ENCODE measurements at places on chromosomes 6 and 20.

DNA sequence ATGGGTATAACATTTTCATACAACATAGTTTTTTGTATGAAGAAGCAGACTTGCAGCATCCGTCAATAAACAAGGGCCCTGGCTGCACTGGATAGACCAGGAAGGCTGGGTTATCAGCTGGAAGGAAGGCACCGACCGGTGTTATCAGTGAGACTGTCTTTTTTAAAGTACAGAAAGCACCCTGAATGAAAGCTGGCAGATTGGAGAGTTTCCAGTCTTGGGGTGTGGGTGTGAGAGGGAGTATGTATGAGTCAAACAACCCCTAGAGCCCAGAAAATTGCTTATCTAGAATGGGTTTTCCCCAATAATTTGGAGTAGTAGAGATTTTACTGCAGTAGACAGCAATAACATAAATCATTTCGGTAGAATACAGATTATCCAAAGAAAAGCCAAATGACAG, 42.4 kb downstream of the TXLNB start:
- DNase-seq: no peak

DNA sequence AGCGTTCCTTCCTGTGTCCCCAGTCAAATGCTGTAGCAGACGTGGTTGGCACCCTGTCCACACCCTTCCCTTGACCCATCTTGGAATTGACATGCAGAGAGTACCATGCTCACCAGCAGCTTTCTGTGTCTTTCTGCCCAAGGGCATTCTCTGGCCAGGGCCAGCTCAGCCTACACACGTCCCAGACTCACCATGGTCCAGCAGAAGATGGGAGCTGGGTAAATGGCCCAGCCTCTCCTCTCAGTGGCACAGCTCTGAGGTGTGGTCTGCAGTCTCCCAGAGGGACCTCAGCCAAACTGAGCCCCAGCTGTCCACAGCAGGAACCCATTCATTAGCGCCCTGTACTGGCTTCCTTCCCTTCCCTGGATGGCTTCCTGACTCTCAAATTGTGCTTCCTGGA, 31.1 kb upstream of the BLCAP start:
- DNase-seq: no peak

- no peak for DNase-seq
Measured at GRCh38 chr6:147779624-147780023, 271.1 kb downstream of the SAMD5 start.

DNA sequence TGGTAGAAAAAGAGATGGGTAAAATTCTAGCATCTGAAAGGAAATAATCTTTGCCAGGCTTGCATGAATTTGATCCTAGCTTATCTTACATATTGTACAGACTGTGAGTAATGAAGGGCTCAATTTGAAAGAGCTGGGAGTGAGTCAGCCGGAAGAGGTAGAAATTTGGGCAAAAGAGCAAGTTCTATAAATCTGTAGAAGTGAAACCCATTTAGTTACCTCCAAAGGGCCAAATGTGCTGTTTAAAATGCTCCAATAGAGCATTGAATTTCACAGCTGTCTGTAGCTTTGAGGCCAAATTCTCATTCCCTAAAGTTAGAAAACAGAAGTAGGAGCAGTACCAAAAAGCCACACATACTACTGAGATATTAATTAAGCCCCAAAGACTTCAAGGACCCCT, 466.1 kb downstream of the BTBD3 start:
- no peak for DNase-seq

GRCh38 chr6:5723841-5724691, 282.7 kb downstream of the NRN1 start:
- peak; percentile 22 for DNase-seq

DNA sequence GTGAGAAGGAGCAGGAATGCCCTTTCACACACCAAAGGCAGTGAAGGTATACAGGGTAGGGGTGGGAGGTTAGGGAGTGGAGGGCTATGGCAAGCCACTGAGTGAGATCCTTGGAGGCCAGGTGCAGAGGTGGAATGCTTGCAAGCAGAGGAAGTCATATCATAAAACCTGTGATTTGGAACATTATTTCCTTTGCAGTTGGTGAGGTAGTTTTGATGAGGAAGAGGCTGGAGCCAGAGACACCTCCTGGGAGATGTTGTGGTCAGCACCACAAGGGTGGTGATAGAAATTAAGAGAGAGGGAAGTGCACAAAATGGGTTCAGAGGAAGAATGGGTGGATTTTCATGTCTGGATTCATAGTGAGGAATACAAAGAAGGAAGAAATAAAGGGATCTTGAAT, 73.0 kb downstream of the PLCB4 start:
- no peak for DNase-seq

- DNase-seq: no peak
Measured at GRCh38 chr6:124205921-124206320, 402.3 kb downstream of the NKAIN2 start.

DNA sequence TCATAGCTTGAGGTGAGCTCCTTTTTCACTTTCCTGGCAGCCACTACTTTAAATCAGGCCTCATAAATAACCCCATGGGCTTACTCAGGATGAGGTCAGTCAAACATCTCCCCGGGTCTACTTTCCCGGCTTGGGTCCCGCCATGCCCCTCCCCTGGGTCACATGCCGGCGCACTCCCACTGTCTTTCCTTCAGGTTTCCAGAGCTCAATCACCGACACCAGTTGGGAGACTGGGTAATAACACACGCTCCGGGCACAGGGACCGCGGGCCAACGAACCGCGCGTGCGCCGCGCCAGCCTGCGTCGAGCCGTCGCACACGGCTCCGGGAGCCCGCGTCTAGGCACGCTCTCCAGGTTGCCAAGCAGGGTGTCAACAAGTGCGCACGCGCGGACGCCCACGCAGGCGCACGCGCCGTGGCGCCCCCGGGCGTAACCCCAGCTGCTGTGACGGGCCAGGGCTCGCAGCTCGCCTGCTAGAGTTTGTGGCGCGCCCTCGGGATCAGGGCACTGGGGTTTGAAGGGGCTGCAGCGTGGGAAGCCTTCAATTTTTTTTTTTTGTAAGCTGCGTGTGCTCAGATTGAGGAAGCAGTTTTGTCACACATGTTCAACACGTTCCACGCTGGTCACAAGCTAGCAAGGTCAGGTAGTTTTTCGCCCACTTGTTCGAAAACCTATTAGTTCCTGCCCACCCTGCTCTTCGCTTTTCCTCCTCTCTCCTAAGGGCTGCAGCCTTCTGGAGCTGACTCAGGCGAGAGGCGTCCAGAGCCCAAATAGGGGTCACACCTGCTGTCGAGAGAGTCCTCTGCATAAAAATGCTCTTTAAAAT, 31.8 kb downstream of the TFAP2B start:
- no peak for DNase-seq

GRCh38 chr6:50410579-50410978, 302.7 kb upstream of the TFAP2D start:
- DNase-seq: no peak

DNA sequence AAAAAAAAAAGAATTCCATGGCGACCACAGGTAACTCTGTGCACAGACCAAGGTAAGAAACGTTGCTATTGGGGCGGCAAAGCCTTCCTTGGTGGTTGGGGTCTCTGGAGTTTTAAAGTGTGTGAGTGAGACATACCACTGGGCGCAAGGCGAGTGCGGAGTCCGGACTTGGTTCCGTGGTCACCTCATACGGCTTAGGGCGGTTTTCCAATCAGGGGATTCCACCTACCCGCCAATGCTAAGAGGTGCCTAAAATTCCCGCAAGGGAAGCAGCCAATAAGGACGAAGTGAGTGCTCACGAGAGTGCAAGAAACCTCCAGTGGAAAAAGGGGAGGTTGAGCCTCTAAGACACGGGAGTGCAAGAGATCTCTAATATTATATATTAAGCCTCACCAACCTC, 68.6 kb upstream of the PRSS16 start:
- no peak for DNase-seq

GRCh38 chr6:125835221-125835744, 44.5 kb downstream of the NCOA7 start:
- DNase-seq: no peak

DNA sequence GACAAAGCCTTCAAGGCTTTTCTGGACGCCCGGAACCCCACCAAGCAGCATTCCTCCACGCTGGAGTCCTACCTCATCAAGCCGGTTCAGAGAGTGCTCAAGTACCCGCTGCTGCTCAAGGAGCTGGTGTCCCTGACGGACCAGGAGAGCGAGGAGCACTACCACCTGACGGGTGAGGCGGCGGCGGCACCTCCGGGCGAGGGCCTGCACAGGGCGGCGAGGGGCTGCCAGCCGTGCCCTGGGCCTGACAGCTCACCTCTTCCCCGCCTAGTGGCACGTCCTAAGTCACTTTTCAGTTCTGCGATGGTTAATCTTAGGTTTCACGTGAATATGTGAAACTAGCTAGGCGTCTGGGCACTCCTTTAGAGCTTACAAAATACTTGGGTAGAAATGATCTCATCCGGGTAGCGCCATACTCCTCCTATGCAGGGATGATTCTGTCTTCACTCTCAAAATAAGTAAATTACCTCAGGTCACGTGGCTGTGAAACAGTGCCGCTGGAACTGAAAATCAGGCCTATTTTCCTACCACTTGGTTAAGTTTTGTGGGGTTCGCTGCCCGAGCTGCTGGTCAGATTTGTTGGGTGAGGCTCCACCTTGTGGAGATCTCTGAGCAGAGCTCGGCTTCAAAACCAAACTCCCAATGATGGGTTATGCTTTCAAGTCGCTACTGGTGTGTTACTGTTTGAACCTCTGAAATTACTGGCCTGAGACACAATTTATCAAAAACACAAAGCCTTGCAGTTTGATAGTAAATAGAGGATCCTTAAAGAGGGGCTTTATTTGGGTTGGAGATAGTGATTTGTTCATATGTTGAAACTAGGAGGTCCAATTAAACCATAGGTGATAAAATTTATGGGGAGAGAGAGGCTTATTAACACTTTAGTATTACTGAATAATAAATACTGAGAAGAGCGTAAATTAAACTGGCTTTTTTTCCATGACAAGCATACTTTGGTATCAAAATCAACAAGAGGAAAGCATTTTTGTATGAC, 15.5 kb upstream of the CLDN20 start:
- no peak for DNase-seq

- DNase-seq: no peak
Measured at GRCh38 chr20:6707321-6707831, 60.1 kb upstream of the BMP2 start.

DNA sequence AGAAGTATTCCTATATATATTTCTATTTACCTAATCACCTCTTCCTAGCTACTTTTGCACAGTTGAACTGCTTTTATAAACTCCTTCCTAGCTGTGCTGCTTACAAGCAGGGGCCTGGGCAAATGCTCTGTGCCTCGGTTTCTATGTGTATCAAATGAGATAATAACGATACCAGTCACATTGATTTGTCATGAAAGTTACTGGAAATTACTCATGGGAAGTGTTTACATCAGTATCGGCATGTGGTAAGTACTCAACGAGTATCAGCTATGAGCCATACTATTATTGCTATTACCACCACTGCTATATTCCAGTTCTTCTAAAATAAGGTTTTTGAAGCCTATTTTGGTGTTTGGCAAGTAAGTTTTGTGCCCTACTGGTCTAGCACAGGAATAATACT, 4.9 kb downstream of the LAMA4 start:
- no peak for DNase-seq

GRCh38 chr20:62293111-62293784, 9.5 kb upstream of the ADRM1 start:
- DNase-seq: no peak

DNA sequence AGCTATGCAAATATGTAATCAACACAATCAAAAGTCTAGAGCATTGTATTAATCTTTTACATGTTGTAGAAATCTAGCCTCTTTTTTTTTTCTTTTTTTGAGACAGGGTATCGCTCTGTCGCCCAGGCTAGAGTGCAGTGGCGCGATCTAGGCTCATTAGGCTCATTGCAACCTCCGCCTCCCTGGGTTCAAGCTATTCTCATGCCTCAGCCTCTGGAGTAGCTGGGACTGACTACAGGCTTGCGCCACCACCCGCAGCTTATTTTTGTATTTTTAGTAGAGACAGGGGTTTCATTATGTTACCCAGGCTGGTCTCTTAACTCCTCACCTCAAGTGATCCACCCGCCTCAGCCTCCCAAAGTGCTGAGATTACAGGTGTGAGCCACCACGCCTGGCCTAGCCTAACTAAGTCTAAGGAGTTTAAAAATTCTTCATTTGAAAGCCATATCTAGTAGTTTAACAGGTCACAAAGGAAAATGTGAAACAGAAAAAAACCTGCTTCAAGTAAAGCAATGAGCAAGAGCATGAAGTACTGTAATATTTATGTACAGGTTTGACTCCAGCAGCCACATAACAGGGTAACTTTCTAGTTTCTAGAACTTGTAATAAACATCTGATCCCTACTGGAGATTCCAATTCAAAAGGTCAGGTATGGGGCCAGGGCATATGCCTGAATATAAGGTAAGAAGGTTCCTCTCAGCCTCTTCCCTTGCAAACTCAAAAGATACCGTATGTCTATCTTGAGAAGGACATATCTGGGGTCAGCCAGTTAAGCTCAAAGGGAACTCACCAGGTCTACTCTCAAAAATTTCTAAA, 4.4 kb downstream of the CPNE1 start:
- DNase-seq: no peak

DNA sequence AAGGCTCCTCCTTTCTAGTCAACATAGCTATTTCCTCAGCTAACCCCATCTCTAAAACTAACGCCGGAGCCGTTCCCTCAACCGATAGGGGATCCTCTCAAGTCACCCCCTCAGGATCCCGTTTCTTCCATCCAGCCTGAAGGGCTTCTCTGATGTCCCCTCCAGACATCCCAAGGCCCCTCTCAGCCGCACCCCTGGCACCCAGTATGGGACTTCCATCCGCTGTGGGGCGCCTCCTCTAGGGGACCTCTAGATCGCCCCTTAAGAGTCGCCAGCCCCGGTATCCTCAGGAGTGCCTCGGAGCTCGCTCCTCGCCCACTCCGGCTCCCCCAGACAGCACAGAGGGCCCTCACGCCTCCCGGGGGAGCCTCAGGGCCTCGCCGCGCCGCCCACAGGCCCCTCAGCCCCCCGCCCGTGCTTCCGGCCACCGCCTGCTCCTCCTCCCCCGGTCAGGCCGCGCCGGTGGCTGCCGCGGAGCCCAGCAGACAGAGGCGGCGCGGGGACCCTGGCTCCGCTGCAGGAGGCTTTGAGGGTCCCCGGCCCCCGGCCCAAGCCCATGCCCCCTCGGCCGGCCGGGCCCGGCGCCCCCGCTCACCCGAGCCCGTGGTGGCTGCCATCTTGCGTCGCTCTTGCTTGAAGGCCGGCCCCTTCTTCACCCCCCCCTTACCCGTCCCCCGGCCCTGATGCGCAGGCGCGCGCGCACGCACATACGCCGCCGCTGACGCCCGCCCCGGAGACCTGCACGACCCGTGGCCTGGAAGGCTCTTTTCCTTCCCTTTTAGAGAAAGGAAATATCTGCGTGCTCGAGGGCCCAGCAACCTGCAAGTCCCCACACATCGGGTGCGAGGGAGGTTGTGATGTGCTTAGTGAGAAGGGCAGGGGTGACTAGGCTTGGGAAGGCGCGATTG, at the start of gene UBE2V1:
Gene UBE2V1 (minus strand): TSS at position 639 of the 908 bp plus-strand sequence. CDS start 22 bp downstream, at position 617.
- DNase-seq: peak; percentile 85

- DNase-seq: no peak
Measured at GRCh38 chr20:38029453-38029852, 3.8 kb downstream of the TTI1 start.

DNA sequence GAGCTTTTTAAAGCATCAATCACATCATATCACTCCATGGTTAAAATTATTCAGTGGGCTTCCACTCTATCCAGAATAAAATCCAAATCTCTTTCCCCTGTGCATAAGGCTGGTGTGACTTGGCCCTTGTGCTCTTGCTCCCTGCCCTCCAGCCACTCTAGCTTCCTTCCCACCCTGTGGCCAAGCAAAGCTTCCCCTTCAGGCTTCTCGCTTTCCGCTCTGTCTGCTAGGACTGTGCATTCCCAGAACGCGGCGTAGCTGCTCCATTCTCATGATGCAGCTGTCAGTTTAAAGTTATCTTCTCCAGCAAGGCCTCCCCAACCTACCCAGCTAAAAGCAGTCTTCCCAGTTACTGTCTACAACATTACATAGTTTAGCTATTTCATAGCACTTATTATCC, 19.4 kb upstream of the KCNK16 start:
- DNase-seq: no peak

Measured in anterior cingulate cortex (tissue), 58 donors.